Activated T-cell treated with anti-CD3 and anti-CD28 coated beads, Interleukin-2, amount 50 U/mL, for 72 hours (primary cell): ENCODE measurements at places on chromosomes 4 and X. TPM values are rescaled to one million over a fixed set of nuclear protein-coding genes. Genes with fewer than 3 reads are reported as not detected.

FANCB gene
- 15.9 TPM for total RNA-seq

GRCh38 chr4:124710911-124711310 lies 1.6 kb downstream of the ANKRD50 start:
- no peak overlapping the region for H3K27ac ChIP-seq
- no peaks in the 10 kb centered on the region for H3K36me3 ChIP-seq
- peaks cover 16% of the 10 kb centered on the region for H3K4me1 ChIP-seq
- no peaks in the 10 kb centered on the region for H3K27me3 ChIP-seq
- no peak overlapping the region for H3K4me3 ChIP-seq
- no peak for DNase-seq

DNA sequence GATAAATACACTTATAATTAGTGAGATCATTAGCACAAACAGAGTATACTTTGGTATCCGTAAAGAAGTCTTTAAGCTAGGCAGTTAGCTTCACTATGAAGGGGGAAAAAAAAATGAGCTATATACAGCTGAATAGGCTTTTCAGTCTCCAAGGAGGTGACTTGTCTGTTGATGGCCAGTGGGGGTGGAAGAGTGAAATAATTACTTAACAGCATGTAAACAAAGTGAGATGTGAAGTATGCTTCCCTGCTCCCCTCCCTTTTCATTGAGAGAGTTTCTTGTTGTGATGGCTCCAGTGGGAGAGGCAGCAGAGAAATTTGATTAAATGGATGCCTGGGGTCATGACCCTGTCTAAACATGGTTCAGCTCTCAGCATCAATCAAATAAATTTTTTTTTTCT lies 180.9 kb downstream of the DACH2 start:
- peaks cover 12% of the 10 kb centered on the region for H3K27me3 ChIP-seq
- H3K36me3 ChIP-seq, result no peaks in the 10 kb centered on the region
- no peak overlapping the region for H3K27ac ChIP-seq
- no peak for DNase-seq
- H3K4me3 ChIP-seq, result no peak overlapping the region

DNA sequence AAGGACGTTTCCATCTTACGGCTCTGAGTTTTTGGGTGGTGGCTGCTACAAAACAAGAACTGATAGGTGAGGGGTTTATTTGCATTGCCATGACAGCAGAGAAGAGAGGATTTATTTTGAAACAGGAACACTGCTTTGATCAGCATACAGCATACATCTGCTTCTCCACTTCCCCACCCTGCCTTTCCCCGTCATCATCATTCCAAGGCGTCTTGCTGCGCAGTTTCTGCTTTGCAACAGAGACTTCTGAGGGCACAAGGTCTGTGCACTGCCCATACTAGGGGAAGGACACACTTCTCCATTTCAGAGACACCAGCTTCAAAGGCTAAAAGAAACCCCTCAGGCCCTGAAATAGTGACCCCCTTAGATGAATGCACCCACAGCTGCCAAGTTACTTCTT lies 19.1 kb downstream of the STARD8 start:
- no peak for DNase-seq
- H3K4me3 ChIP-seq, result no peak overlapping the region
- no peak overlapping the region for H3K27ac ChIP-seq
- no peaks in the 10 kb centered on the region for H3K36me3 ChIP-seq

DNA sequence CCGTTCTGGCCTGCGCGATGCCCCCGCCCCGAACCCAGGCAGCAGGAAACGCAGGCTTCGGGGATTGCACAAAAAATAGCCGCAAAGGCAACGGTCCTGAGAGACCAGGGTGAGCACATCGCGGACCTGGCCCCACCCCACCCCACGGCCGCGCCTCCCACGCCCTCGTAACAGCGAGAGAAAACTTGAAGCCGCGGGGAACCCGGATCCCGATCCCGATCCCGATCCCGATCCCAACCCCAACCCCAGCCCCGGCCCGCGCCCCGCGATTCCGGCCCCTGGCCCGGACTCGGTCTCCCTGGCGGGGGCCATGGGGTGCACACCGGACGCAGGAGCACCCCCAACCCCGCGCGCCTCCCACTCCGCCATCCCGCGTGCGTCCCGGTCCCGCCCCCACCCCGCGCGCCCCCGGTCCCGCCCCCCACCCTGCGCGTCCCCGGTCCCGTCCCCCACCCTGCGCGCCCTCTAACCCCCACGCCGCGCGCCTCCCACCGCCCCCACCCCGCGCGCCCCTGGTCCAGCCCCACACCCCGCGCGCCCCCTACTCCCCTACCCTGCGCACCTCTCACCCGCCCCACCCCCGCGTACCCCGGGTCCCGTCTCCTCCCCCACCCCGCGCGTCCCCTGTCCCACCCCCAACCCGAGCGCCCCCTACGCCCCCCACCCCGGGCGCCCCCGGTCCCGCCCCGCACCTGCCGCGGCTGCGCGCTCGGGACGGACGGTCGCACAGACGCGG lies 29.0 kb downstream of the NOP14 start:
- H3K4me3 ChIP-seq, result peak overlapping the region; percentile 94
- H3K36me3 ChIP-seq, result peaks cover 22% of the 10 kb centered on the region
- no peaks in the 10 kb centered on the region for H3K27me3 ChIP-seq
- DNase-seq, result peak; percentile 59

DNA sequence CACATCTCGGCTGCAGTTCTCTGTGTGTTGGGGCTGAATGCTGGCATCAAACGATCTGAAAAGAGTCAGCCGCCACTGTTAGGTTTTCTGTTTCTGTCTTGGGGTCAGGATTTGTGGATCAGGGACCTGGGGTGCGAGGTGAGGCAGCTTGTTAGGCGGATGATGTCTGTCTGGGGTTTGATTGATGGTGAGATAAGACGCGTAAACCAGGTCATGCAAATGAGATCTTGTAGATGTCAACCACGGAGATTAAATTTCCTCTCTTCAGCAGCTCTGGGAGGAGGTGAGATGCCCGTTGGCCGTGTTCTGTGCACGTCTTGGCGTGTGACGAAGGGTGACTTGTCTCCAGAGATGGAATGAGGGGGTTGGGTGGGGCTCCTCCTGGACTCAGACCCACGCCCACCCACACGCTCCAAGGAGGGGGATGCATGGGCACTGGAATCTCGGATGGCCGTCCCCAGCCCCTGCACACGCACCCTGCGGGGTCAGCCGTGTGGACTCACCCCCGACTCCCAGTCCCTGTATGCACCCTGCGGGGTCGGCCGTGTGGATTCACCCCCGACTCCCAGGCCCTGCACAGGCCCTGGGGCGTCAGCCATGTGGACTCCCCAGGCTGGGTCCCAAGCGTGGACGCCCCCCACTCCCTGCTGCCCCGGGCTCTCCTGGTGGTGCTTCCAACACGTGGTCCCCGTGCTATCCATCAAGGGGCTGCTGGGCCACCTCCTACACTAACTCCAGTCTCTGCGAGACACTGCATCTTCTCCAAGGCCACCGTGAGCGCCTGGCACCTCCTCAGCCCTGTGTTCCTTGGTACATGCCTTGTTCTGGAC lies 16.0 kb upstream of the UVSSA start:
- peak overlapping the region; percentile 1 for H3K27ac ChIP-seq
- peak overlapping the region; percentile 64 for H3K4me3 ChIP-seq
- peak; percentile 63 for DNase-seq
- no peaks in the 10 kb centered on the region for H3K27me3 ChIP-seq

- no peak overlapping the region for H3K4me3 ChIP-seq
- H3K4me1 ChIP-seq, result no peaks in the 10 kb centered on the region
- H3K27me3 ChIP-seq, result peaks cover 35% of the 10 kb centered on the region
- no peak for DNase-seq
- H3K36me3 ChIP-seq, result no peaks in the 10 kb centered on the region
Observed at GRCh38 chrX:9859711-9860555, 73.7 kb downstream of the SHROOM2 start.

GPM6B gene
- total RNA-seq, result not detected

KLKB1 gene
- total RNA-seq, result 0.79 TPM

DNA sequence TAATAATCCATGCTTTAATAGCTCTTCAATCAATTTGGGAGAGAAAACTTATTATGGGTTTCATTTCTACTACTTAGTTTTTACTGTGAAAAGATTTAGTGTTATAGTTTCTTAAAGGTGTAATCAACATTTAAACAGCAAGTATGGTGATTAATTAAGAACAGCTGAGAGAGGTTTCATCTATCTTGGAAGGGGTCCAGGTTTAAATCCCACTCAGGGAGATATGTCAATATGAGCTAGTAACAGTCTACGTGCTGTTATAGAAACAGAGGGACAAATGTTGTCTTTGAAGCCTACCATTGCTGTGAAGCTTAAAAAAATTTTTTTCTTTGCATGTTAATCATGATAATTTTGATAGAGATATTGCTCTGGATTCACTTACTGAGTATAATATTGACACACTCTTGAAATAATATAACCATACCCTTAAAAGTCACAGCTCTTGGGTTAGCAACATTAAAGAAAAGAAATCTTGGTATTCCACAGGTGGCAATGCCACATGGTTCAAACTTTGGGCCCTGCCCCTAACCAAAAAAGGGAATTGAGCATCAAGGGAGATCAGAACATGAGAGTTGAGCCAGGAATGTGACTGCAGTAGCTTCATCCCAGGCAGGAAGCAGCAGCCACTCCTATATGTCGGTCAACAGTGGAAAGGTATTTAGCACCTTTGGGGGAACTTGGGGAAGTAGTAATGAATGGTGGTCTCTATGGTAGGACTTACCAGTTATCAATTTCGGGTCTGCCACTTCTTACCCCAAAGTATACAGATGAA lies 107.8 kb downstream of the ANK2 start:
- no peak for DNase-seq
- no peak overlapping the region for H3K27ac ChIP-seq
- no peaks in the 10 kb centered on the region for H3K36me3 ChIP-seq
- no peaks in the 10 kb centered on the region for H3K27me3 ChIP-seq
- no peaks in the 10 kb centered on the region for H3K4me1 ChIP-seq
